HEK293T (cell line): ENCODE measurements at places on chromosomes 1 and 21.

DNA sequence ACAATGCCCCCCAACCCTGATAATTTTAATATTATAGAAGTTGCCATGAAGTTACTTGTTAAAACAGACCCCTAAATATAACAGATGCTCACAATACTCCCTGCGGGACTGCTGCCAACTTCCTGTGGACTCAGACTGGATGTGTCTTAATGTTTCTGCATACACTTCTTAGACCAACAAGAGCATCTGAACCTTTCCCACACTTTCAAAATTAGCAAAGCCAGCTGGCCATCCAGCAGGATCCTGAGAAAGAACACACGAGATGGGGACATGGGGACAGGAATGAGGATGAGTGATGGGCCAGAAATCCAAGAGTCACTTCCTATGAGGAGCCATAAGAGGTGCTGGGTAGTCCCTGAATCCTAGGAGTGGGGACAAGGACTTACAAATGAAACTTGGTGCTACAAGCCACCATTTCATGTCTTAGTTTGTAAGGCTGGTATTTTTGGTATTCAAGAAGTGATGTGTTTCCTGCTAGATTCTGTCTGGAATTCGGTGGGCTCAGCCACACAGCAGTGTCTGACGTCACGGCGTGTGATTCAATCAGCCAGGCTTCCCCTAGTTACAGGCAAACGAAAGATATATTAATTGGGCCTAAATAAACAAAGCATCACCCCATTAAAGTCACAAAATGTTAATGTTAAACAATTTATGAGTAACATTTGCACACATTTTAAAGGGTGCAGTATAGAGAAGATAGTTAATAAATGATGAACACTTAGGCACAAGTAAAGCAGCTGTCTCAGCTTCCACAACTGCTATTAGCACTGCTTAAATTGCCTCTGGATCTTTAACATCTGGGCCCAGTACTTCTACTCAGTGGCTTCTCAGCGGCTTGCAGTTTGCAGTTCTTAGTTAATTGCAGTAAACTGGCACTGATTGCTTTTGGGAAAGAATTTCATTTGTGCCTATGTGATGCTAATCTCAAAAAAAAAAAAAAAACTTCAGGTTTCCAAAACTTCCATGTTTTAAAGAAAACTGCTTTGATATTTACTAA is 41.2 kb upstream of the RGS8 start:
- no peak for DNase-seq

- no peak for DNase-seq
Measured at GRCh38 chr21:27505516-27505915, 538.6 kb upstream of the ADAMTS5 start.

GRCh38 chr1:200415789-200416593 is 6.2 kb upstream of the ZNF281 start:
- no peak for DNase-seq

GRCh38 chr1:212290608-212291007 is 5.4 kb downstream of the PPP2R5A start:
- no peak for DNase-seq

DNA sequence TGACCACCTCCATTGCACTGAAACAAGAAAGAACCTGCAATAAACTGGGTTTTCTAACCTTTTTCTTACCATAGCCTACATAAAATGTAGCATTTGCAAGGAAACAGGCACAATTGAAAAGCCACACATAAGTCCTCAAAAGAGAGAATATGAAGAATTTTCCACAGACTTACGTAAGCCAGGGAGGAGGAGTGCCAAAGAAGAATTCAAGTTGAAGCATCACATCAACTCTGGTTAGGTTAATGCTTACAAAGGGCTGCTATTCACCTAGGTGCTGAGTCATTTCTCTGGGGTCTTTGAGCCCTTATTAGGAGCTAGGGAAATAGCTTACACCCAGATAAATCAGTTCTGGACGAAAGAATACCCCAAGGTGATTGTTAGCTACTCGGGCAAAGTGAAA is 9.6 kb downstream of the OSCP1 start:
- no peak for DNase-seq

- no peak for DNase-seq
Measured at GRCh38 chr1:25456502-25456901, 25.8 kb downstream of the MACO1 start.

DNA sequence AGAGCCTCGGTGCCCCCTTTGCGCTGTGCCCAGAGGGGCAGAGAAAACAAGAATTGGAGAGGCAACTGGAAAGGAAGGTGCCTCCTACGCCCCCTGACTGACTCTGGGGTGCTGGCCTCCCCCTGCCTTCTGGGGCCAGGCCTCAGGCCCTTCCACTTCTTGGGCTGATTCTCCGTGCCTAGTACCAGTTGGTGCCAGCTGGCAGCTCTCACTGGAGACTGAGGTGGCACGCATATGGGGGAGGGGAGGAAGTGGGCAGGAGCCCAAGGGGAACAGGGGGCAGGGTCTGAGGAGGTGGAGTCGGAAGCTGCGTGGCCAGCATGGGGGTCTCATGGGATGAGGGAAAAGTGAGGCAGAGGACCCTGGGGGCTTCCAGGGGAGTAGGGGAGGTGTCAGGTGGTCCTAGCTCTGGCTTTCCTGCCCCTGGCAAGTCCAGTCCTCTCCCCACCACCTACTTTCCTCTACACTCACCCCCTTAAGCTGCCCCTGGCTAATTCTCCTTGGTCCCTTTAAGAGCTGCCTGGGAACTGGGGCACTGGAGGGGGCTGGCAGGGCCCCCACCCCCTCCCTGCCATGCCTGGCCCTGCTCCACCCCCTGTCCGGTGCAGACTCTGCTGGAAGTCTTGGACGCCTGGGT is 6.5 kb upstream of the SEMA4A start:
- DNase-seq: no peak

DNA sequence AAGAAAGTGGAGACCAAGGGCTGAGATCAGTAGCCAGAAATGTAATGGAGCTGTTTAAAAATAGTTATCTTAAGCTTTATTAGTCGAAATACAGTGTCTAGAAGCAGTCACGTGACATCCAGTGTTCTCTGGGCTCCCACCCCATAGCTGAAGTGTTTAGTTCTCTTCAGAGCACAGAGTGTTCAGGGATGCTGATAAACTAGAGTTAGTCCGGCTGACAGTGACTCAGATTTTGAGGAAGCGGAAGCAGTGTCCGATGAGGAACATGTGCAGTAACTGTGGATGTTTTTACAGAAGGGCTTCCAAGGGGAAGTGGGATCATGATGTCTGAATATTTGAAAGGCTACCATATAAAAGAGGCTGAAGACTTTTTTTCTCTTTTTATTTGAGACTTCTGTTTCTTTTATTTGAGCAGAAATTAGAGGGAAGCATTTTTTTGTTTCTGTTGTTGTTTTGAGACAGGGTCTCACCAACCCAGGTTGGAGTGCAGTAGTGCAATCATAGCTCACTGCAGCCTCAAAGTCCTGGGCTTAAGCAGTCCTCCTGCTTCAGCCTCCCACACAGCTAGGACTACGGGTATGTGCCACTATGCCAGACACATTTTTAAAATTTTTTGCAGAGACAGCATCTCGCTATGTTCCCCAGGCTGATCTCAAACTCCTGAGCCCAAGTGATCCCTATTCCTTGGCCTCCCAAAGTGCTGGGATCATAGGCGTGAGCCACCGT is 124.2 kb downstream of the GALNT2 start:
- DNase-seq: no peak

- DNase-seq: no peak
Measured at GRCh38 chr1:28666806-28667205, 1.8 kb upstream of the GMEB1 start.

DNA sequence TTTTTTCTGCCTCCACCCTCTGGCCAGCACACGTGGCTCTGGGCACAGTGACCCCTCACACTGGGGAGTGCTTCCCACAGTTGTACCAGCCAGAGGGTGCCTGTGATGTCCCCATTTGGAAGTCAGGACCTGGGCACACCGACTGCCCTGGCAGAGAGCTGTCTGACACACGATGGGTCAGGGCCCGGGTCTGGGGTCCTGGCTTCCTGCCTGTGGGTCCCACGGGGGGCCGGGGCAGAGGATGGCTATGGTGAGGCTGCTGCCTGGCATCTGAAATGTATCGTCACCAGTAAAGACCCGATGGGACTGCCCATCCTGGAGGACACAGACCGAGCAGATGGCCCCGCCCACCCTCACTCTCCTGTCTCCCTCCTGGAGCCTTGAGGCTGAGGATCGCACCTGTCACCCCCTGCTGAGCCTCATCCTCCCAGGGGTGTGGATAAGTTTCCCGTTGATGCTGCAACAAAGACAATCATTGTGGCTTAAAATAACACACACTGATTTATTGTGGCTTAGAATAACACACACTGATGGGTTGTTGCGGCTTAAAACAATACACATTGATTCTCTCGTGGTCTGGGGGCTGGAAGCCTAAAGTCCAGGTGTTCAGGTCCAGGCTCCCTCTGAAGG is 88.8 kb upstream of the TTC34 start:
- DNase-seq: no peak

DNA sequence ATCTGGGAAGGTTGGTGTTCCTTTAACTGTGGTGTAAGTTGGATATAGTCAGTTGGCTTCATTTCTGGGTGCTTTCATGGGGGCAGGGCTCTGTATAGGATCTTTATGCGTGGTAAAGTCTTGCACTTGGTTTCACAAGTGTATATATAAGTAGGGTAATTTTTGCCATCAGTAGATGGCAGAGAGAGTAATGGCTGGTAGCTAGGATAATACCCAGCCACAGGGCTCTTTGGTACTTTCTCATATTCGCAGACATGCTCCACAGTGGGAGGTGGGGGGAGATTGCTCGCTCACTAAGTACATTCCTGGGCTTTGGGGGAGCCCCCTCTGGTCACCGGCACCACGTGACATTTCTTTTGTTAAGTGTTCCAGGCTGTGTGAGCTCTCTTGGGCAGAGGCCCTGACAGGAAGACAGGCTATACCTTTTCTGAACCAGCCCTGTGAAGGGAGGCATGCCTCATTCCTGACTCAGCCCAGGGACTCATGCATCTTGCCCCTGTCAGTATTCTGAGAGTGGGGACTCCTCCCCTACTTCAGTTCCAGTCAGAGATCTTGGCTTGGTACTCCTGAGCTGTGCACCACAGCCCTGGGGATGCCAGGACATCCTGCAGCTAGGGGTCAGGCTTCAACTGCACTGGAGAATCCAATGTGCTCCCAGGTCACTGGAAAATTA is 37.6 kb downstream of the FCRL2 start:
- no peak for DNase-seq

- DNase-seq: no peak
Measured at GRCh38 chr21:15309721-15310120, 244.9 kb upstream of the NRIP1 start.

DNA sequence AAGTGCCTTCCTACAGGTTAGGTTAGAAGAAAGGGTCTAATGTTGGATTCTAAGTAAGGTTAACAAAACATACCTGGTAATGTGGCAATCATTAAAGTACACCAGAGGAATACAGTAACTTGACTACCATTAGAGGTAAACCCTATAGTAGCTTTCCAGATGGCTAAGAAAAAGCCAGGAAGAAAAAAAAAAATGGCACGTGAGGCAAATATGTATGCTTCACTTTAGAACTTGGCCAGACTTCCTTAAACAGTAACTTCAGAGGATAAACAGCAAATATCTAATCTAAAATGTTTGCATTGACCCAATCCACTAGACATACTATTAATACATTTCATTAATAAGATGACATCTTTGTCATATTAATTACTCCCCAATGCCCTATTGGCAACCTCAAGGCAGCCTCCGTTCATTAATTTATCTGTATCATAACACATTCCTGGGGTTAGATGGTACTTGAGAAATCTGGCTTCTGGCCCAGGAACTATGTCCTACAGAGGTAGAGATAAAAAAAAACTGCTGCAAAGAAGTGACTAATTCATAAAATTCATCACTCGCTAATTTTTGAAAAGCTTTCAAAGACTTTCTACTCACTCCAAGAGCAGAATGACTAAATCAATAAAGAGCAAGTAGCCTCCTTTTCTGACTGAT is 5.8 kb downstream of the DCAF8 start:
- DNase-seq: no peak

GRCh38 chr1:4422504-4423289 is 231.7 kb upstream of the AJAP1 start:
- DNase-seq: no peak

- no peak for DNase-seq
Measured at GRCh38 chr1:86788300-86789206, 84.2 kb downstream of the SH3GLB1 start.

- DNase-seq: no peak
Measured at GRCh38 chr1:109609881-109610280, 9.5 kb downstream of the GNAT2 start.

GRCh38 chr1:232562855-232563510 is 67.0 kb downstream of the SIPA1L2 start:
- no peak for DNase-seq

GRCh38 chr1:107871687-107872395 is 93.1 kb downstream of the VAV3 start:
- DNase-seq: no peak

- DNase-seq: no peak
Measured at GRCh38 chr1:97903626-97904025, 17.2 kb downstream of the DPYD start.

DNA sequence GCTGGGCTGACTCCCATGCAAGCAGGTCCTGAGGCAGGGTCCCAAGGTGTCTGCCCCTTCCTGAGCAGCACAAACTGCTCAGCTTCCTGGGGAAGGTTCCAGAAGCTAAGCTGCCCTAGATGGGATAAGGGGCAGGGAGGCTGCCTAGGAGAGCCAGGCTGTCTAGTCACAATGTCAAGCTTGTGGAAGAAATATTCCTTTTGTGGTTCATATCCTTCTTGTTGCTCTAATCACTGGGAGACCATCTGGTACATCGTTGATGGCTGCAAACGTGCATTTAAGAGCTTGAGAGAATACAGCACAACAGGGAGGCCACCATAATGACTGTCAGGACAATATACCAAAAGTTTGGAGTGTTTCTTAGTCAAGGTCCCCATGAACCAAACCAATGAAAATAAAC is 67.4 kb downstream of the SLC16A1 start:
- no peak for DNase-seq

- DNase-seq: no peak
Measured at GRCh38 chr1:15981679-15982078, 5.8 kb upstream of the ZBTB17 start.

DNA sequence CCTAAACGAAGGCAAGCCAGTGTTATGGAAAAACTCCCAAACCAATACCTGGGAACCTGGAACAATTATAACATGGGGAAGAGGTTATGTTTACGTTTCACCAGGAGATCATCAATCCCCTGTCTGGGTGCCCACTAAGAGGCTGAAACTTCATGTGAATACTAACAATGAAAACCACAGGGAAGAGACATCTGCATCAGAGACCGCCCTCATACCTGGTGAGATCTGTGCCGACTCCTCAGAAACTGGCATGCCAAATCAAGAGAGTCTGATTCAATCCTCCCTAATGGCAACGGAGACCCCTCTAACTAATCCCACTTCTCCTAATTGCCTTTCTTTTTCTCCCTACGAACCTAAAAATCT is 163.2 kb downstream of the IER5 start:
- DNase-seq: no peak

DNA sequence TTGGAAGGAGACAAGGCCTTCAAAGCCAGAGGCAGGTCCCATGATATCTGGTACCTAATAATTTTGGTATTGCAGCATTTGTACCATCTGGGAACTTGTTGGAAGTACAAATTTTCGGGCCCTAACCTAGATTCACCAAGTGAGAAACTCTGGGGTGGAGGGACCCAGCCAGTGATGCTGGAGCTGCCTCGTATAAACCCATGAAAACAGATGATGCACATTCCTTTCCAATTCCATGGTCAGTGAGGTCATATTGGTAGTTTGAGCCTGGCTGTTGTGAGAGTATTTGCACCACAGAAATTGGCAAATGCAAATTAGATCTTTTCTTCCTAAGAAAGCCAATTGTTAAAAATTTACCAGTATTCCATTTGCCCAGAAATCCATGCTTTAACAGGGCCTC is 269.6 kb upstream of the PLXNA2 start:
- DNase-seq: no peak
